Gastrocnemius medialis (tissue), 4 donors: ENCODE measurements at places on chromosomes 5 and 9. TPM values are rescaled to one million over a fixed set of nuclear protein-coding genes. Genes with fewer than 3 reads are reported as not detected.

- H3K4me1 ChIP-seq = no peaks in the 10 kb centered on the region
- no peaks in the 10 kb centered on the region for H3K27me3 ChIP-seq
- DNase-seq = no peak
- H3K4me3 ChIP-seq = no peak overlapping the region
Observed at GRCh38 chr5:3307982-3308621, 287.5 kb upstream of the IRX1 start.

GRCh38 chr9:112939418-112939817 is 48.7 kb upstream of the SLC46A2 start:
- H3K27ac ChIP-seq = no peak overlapping the region
- H3K4me3 ChIP-seq = no peak overlapping the region
- no peak for DNase-seq
- H3K27me3 ChIP-seq = no peaks in the 10 kb centered on the region
- H3K36me3 ChIP-seq = no peaks in the 10 kb centered on the region

ADGRD2 gene
- total RNA-seq = not detected

DENND1A gene
- 14.1 TPM for total RNA-seq

GRCh38 chr9:86644675-86645034 is 290.4 kb upstream of the TUT7 start:
- no peaks in the 10 kb centered on the region for H3K36me3 ChIP-seq
- H3K4me1 ChIP-seq = no peaks in the 10 kb centered on the region
- DNase-seq = no peak
- H3K27ac ChIP-seq = no peak overlapping the region
- no peaks in the 10 kb centered on the region for H3K27me3 ChIP-seq

- no peak overlapping the region for H3K27ac ChIP-seq
- no peak for DNase-seq
- H3K4me1 ChIP-seq = no peaks in the 10 kb centered on the region
- no peaks in the 10 kb centered on the region for H3K27me3 ChIP-seq
Observed at GRCh38 chr5:166358127-166358830, 1933.2 kb upstream of the WWC1 start.

CMYA5 gene
- 3,867 TPM for total RNA-seq

DNA sequence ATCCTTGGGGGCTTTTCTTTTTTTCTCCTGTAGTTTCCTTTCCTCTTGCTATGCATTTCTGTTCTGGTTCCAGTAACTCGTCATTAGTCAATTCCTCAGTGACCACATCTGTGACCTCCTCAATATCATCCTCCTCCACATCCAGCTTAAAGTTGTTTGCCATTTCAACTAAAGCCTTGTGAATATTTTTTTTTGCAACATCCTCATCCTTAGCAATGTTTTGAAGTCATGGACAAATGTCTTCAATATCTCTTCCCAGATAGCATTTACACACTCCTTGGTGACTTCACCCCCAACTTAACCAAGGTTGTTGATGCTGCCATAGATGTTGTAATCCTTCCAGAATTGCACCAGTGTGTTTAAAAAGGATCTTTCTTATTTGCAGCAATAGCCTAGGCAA is 14.7 kb upstream of the ADRB2 start:
- H3K27ac ChIP-seq = no peak overlapping the region
- no peaks in the 10 kb centered on the region for H3K27me3 ChIP-seq
- no peak overlapping the region for H3K4me3 ChIP-seq

- H3K4me1 ChIP-seq = no peaks in the 10 kb centered on the region
- no peaks in the 10 kb centered on the region for H3K36me3 ChIP-seq
- no peak for DNase-seq
- no peaks in the 10 kb centered on the region for H3K27me3 ChIP-seq
Observed at GRCh38 chr5:107633171-107633901, 37.4 kb downstream of the EFNA5 start.

DNA sequence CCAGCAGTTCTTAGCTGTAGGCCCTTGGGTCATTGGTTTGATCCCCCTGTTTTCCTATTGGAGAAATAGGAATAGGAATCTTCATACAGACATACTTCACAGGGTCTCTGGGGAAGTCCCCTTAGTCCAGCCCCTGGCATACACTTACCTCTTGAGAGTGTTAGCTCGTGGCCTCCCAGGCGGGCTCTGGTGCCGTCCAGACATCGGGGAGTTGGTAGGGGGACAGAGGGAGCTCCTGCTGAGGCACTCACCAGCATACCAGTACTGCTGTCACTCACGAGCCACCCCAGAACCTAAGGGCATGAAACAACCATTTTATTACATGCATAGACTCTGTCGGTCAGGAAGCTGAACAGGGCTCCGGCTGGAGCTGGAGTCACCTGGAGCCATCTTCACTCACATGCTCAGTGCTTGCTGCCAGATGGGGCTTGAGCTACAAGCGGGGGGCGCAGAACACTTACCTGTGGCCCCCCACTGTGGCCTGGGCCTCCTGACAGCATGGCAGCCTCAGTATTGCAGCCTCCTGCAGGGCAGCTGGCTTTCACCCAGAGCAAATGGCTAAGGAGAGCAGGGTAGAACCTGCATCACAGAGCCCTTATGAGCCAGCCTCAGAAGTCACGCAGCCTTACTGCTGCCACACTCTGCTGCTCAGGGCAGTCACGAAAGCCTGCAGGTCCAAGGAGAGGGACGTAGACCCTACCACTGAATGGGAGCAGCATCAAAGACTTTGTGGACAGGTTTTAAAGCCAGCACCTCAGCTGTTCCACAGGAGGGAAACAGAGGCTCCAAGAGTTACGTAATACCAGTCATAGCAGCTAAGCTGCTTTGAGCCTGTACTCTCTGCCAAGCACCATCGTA is 58.3 kb upstream of the ANGPTL2 start:
- DNase-seq = no peak
- no peak overlapping the region for H3K27ac ChIP-seq
- no peak overlapping the region for H3K4me3 ChIP-seq
- no peaks in the 10 kb centered on the region for H3K27me3 ChIP-seq
- H3K4me1 ChIP-seq = peaks cover 2% of the 10 kb centered on the region

- H3K4me1 ChIP-seq = no peaks in the 10 kb centered on the region
- H3K4me3 ChIP-seq = no peak overlapping the region
- no peaks in the 10 kb centered on the region for H3K27me3 ChIP-seq
- H3K27ac ChIP-seq = no peak overlapping the region
- H3K36me3 ChIP-seq = no peaks in the 10 kb centered on the region
- DNase-seq = no peak
Observed at GRCh38 chr9:137376386-137376785, 46.6 kb downstream of the EXD3 start.

DNA sequence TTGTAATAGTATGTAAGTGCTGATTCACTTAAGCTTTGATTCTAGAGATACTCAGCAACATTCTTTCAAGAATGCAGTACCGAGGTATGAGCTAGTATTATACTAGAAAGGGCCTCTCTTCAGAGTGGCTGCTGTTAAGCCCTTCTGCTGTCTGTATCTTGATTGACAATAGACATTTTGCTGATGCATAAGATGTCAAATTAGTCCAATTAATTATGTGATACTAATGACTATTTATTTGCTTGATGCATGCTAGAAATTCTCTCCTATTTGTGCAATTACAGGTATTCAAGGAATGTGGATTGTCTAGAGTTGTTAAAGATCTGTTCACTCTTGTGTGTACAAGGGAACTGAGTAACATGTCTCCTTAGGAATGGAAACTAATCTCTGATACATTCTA is 92.3 kb upstream of the PTGER4 start:
- no peak for DNase-seq
- H3K4me3 ChIP-seq = no peak overlapping the region
- no peaks in the 10 kb centered on the region for H3K4me1 ChIP-seq
- no peak overlapping the region for H3K27ac ChIP-seq
- H3K36me3 ChIP-seq = no peaks in the 10 kb centered on the region

ZNF367 gene
- 0.15 TPM for total RNA-seq

DNA sequence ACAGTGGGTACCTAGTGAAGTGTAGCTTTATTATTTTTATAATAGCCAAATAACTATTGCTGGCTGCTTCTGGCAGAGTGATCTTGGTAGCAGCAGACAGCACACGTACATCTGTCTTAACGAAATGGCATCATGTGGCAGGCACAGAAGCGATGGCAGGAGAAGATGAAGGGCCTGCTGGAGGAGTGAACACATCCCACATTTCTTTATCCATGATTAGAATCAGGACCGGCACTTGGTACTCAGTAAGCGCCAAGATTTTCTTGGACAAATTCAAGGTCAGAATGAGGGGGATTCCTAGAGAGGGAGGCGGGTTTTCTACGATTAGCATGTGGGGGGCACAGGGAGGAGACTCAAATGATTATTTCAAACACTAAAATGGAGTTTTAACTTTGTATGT is 23.0 kb upstream of the ZNF366 start:
- H3K4me3 ChIP-seq = no peak overlapping the region
- H3K27me3 ChIP-seq = no peaks in the 10 kb centered on the region
- H3K4me1 ChIP-seq = no peaks in the 10 kb centered on the region

TMC1 gene
- total RNA-seq = 15.7 TPM

DNA sequence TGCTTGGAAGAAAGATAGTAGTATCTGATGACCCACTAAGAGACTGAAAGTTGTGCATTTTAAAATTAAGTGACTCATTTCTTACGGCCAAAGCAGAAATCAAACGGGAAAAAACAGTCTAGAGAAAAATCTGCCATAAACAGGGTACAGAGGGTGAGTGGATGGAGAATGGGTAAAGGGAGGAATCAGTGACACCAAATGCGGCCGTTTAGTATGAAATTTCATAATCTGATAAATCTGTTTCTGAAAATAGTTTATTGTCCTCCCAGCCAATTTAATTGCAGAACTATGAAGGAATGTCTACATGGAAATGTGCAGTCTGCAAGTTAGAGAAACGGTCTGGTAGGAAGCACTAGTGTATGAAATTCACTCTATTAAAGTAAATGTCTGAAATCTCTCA is 39.5 kb downstream of the ADAMTS12 start:
- H3K36me3 ChIP-seq = no peaks in the 10 kb centered on the region
- H3K27ac ChIP-seq = no peak overlapping the region
- H3K4me1 ChIP-seq = no peaks in the 10 kb centered on the region
- H3K27me3 ChIP-seq = no peaks in the 10 kb centered on the region
- no peak for DNase-seq
- no peak overlapping the region for H3K4me3 ChIP-seq

- H3K27ac ChIP-seq = no peak overlapping the region
- H3K36me3 ChIP-seq = no peaks in the 10 kb centered on the region
- H3K27me3 ChIP-seq = no peaks in the 10 kb centered on the region
- no peak for DNase-seq
- H3K4me3 ChIP-seq = no peak overlapping the region
Observed at GRCh38 chr9:35436933-35437332, 53.0 kb upstream of the RUSC2 start.

NUTM2G gene
- not detected for total RNA-seq

OCLN gene
- 0.87 TPM for total RNA-seq

TRPM3 gene
- total RNA-seq = not detected

GRIN3A gene
- not detected for total RNA-seq

DNA sequence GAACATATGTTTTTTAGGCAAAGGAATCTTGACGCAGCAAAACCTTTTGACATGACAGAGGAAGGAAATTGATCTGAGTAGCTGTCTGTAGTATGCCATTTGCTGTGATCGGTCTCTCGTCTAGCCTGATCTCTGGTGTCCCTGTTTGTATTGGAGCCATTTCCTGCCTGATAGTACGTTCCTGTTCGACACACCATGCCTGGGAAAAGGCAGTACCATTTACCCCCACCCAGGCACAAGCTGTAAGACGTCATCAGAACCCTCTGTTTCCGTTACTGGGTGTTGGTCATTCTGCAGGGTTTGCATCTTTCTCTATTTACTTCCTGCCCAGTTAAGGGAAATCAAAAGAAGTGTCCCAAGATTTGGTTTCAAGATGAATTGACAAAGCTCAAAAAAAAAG is 129.7 kb downstream of the CEMIP2 start:
- peaks cover 11% of the 10 kb centered on the region for H3K4me1 ChIP-seq
- peak overlapping the region; percentile 30 for H3K27ac ChIP-seq
- H3K27me3 ChIP-seq = no peaks in the 10 kb centered on the region

- no peaks in the 10 kb centered on the region for H3K27me3 ChIP-seq
- no peak overlapping the region for H3K4me3 ChIP-seq
- no peak for DNase-seq
- no peak overlapping the region for H3K27ac ChIP-seq
- H3K36me3 ChIP-seq = no peaks in the 10 kb centered on the region
- H3K4me1 ChIP-seq = peaks cover 13% of the 10 kb centered on the region
Observed at GRCh38 chr9:113952676-113953075, 76.6 kb downstream of the ZNF618 start.

GRCh38 chr9:105554042-105554441 is 3.9 kb upstream of the FKTN start:
- no peaks in the 10 kb centered on the region for H3K36me3 ChIP-seq
- H3K4me1 ChIP-seq = peaks cover 6% of the 10 kb centered on the region
- no peaks in the 10 kb centered on the region for H3K27me3 ChIP-seq
- no peak overlapping the region for H3K27ac ChIP-seq
- H3K4me3 ChIP-seq = no peak overlapping the region

PRDM9 gene
- total RNA-seq = not detected

DNA sequence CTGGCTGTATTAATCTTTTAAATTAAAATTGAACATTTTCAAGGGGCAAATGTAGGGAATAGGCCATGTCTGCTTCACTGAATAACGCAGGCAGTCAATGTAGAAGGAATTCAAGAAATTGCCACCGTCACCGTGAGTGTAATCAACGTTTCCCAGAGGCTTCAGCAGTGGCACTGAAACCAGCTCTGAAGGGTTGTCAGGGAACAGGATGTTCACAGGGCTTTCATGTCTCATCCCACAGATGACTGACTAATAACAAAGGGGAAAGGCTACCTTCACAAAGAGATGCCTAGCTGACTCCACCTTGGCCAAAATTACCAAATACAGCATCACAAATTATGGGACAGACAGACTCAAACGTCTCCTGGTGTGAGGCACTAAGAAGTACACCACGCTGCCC is 70.4 kb upstream of the SIMC1 start:
- H3K4me3 ChIP-seq = no peak overlapping the region
- no peaks in the 10 kb centered on the region for H3K36me3 ChIP-seq

- no peak overlapping the region for H3K4me3 ChIP-seq
- DNase-seq = no peak
- no peaks in the 10 kb centered on the region for H3K36me3 ChIP-seq
Observed at GRCh38 chr9:94866770-94867169, 140.3 kb downstream of the AOPEP start.

DNA sequence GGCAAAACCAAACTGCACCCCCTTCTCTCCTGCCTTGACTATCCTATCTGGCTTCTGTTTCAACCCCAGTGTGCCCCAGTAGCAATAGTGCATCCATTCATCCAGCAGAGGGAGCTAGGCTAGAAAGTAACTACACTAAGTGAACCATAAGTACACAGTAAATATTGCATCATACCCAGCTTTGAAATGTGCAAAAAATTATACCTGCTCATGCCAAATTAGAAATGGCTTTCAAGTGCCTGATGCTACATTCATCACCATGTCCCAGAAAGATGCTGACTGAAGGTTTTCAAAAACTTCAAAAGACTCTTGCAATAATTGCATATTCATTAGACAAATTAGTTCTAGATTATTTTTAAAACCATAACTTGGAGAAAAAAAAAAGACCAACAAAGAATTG is 153.5 kb downstream of the PRELID2 start:
- no peaks in the 10 kb centered on the region for H3K36me3 ChIP-seq
- H3K27me3 ChIP-seq = no peaks in the 10 kb centered on the region
- DNase-seq = peak; percentile 8
- H3K4me1 ChIP-seq = no peaks in the 10 kb centered on the region
- no peak overlapping the region for H3K27ac ChIP-seq

- H3K4me1 ChIP-seq = no peaks in the 10 kb centered on the region
- H3K36me3 ChIP-seq = no peaks in the 10 kb centered on the region
- no peak for DNase-seq
- H3K27ac ChIP-seq = no peak overlapping the region
- no peaks in the 10 kb centered on the region for H3K27me3 ChIP-seq
Observed at GRCh38 chr5:144945503-144945902, 774.8 kb downstream of the KCTD16 start.
